COR-L47 (cell line): ENCODE measurements at places on chromosomes 2 and 18.
A peak's percentile ranks its signal among the peaks of the same experiment; 100 is the strongest.

- DNase-seq: no peak
Measured at GRCh38 chr2:48592067-48592466, 25.6 kb upstream of the GTF2A1L start.

DNA sequence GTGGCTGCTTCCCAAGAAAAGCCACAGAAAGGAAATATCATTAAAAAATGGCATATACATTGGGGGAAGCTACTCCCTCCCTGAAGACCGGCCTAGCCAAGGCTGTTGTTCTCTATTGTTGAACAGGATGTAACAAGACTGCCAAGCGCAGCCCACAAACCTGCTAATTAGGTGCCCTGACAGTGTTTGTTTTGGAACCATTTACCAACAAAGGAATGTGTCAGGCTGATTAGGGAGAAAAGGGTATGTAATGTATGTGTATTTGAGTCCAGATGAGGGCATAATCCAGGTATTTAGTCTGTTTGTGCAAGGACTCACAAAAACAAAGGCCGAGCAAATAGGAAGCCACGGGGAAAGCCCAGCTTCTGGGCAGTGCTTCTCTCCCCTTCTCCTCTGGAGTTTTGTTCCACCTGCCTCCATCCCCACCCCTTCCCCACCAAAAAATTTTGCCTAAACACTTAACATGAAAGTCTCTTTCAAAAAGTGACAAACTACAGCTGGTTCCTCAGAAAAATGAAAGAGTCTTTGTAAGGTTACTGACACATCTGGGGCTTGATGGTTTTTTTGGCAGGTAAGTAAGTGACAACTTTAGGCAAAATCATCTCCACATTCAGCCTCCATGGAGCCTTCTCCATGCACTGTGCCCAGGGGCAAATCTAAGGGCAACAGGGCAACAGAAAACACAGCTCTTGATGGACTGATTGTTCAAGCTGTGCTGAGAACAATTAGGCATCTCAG, 78.3 kb upstream of the FZD5 start:
- peak; percentile 94 for DNase-seq

GRCh38 chr2:26184555-26185303, 11.8 kb downstream of the GAREM2 start:
- DNase-seq: no peak

DNA sequence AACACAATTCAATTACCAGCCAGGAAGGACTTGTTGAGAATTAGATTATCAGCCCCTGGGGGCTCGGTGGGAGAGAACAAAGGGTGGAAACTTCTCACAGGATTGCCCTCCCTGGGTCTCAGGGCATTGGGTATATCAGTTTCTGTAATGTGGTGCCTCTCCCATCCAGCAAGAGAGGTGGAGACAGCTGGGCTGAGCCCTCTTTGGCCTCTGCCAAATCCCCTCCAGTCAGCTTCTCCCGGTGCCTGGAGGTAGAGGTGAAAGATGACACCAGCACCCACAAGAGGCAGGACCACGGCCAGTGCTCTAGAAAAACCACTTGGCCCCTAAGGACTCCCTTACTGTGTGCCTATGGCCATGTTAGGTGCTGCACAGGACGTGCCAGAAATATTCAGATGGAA, 179.7 kb downstream of the HAUS1 start:
- DNase-seq: no peak

DNA sequence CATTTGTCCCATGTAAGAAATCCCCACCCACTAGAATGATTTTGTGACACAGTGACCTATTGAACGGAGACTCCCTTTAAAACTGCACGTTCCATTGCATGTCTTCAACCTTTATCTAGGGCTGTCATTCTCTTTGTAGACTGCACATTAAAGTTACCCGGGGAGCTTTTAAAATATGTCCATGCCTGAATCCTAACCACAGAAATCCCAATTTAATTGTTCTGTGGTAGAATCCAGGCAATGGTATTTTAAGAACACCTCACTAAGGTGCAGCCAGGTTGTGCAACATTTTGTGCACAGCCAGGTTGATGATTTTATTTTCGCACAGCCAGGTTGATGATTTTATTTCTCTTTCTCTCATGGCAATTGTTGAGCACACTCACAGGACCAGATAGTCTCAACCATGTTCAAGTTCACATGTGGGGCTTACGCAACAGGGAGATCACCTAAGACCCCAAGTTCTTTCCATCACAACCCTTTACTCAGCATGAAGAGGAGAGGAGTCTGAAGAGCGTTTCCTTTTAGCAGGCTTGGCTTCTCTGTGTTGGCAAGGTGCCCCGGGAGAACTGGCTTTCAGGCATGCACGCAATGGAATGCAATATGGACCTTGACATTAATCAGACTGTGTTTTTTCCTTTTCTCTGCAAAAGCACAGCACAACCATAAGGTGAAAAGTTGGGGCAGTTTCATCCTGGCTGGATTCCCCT, 467.3 kb upstream of the ETAA1 start:
- DNase-seq: no peak

DNA sequence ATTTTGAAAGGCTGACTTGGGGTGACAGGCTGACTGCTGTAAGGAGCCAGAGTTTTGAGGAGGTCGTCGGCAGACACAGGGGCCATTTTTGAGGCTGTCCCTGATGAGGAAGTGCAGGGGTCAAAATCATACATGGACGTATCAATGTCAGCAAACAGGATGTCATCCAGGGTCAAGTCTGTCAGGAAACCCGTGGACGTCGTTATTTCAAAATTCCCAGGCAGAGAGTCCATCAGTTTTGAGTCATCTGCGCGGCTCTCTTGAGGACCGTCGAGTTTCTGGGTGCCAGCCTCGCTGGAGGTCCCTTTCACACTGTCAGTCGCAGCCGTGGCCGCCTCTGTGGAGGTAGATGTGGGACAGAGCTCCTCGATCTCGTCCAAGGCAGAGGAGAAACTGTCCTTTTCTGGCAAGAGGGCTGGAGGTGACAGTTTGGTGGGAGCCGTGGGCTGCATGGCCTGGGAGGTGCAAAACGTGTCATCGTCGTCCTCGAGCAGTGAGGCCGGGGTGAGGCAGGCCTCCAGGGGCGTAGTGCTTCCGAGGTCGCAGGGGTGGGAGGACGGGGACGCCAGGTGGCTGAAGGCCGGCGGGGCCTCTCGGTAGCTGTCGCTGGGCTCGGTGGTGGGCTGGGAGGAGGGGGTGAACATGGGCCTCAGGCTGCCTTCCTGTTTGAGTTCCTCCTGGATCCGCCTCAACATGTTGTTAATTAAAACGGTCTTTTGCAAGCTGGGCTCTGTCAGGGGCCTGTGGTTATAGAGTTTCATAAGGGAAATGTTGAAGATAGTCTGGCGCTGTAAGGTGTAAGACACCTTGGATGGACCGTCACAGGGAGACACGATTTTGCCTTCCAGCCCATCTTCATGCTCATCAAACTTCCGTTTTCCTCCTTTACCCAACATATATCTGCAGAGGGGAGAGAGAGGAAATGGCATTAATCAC, 17.5 kb downstream of the SERTAD2 start:
- DNase-seq: no peak

DNA sequence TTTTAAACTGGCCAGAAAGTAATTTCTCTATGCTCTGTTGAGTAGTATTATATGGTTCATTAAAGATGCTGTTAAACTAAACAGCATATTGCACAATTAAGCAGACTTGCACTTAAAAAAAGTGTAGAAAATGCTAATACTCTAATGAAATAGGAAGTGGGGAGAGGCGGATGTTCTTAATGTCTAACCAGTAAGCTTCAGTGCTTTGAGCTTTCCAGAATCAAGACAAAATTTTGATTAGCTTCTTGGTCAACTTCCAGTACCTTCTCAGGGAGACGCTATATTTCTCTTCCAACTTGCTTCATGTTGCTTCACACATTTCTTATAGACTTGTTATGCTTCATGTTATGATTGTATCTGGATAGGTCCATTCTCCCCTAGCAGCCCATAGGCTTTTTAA, 89.1 kb downstream of the MAP2 start:
- no peak for DNase-seq

GRCh38 chr18:39341129-39341528, 1775.5 kb upstream of the CELF4 start:
- peak; percentile 100 for DNase-seq

GRCh38 chr18:55910296-55910695, 322.3 kb upstream of the TCF4 start:
- DNase-seq: no peak

DNA sequence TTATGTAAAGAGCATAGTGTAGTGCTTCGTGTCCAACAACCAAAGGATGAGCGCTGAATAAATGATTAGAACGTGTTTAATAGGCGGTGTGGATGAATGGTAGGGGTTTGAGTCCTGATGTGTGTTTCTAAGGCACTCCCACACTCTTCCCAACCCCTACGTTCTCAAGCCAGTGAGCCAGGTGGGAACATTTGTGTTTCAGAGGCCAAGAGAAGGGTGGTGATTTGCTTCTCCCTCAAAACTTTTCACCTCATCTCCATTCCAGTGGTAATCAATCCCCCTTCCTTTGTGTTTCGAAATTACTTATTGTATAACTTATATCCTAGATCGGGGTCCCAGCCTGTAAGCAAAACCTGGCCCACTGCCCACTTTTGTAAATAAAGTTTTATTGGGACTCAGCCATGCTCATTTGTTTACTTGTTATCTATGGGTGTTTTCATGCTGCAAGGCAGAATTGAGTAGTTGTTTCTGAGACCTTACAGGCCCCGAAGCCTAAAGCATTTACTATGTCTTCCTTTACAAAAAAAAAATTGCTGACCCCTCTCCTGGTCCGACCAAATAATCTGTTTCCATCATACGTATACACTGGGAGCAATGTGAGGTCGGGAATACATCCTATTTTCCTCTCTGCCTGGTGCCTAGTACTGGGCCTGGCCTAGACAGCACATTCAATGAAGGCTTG, 150.8 kb upstream of the MYCN start:
- no peak for DNase-seq

- no peak for DNase-seq
Measured at GRCh38 chr2:61044636-61045035, 21.0 kb upstream of the SANBR start.

GRCh38 chr2:179513181-179513580, 248.5 kb upstream of the SESTD1 start:
- DNase-seq: no peak

DNA sequence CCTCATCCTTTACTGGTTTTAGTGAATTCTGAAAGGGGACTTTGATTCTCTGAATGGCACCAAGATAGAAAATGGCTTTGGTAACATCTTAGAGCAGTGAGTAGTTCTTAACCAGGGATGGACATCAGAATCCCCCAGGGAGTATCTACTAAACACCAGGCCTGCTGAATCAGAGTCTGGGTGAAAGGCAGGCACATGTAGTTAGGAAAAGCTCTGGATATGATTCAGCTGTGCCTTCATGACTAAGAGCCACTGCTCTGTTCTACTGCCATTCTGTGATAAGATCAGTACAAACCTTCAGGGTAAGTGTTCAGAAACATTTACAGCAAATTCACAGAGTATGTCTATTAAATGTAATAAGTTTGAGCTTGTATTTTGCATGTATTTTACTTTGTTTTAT, 46.2 kb upstream of the B3GNT2 start:
- DNase-seq: no peak

DNA sequence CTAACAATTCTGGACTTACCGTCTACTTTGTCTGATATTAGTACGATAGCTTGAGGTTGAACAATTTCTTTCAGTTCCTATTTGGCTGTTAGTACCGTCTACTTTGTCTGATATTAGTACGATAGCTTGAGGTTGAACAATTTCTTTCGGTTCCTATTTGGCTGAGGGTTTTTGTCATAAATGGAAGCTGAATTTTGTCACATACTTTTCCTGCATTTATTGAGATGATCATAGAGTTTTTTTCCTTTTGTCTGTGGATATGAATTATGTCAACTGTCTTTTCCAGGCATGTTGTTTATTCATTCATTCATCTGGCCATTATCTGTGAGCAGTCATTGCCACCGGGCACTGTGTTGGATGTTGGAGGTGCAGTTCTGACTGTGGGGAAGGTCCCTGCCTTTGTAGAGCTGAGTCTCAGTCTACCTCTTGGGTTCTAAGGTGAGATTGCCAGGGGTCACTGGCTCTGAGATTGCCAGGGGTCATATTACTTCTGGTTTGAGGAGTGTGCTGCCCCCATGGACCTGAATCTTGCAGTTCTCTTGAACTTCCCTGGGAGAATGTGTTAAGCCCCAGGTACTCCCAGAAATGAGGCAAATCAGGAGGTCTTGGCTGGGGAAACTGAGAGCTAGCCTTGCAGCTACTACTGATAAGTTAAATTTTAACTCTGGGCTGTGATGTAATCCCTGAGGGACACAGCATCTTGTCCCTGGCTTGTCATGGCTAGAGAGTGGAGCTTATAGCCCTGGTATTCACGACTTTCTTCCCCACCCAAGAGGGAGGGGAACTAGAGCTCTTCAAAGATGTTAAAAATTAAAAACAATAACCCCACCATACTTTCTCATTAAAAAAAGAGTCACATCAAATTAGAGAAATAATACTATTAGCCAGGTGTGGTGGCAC, 89.1 kb upstream of the MBOAT2 start:
- DNase-seq: no peak

DNA sequence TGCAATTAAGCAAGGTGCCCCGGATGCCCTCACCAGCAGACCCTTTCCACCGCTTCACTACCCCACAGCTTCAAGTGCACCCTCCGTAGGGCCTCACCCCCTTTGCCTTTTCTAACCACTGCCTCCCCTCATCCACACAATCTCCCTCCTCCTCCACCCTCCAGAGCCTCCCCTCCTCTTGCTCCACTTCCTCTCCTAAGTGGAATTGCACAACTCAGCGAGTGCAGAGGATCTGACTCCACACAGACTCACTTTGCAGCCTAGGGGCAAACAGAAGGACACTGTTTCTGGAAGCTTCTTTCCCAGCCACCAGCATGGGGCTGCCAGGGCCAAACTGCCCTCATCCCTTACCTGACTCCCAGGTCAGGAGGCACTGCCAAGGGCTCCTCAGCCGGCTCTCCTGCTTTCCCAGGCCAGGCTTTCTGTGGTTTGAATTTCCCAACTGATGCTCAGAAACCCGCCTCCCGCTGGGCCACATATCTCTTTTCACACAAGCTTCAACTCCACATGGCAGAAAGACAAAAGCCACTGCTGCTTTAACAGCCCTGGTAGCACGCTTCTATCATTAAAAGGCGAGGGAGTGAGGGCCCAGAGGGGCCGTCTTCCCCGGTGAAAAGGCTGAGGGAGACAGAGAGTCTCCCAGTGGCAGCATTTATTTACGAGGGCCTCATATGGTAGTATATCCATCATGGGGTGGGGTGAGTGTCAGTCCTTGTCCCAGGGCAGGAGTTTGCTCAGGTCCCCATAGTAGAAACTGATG, 74.7 kb upstream of the MGAT4A start:
- DNase-seq: peak; percentile 8

GRCh38 chr2:32342801-32343200, 14.0 kb upstream of the BIRC6 start:
- DNase-seq: no peak

GRCh38 chr2:20596193-20596972, 54.5 kb downstream of the HS1BP3 start:
- DNase-seq: no peak

- peak; percentile 61 for DNase-seq
Measured at GRCh38 chr2:47334356-47335136, 68.4 kb upstream of the MSH2 start.

DNA sequence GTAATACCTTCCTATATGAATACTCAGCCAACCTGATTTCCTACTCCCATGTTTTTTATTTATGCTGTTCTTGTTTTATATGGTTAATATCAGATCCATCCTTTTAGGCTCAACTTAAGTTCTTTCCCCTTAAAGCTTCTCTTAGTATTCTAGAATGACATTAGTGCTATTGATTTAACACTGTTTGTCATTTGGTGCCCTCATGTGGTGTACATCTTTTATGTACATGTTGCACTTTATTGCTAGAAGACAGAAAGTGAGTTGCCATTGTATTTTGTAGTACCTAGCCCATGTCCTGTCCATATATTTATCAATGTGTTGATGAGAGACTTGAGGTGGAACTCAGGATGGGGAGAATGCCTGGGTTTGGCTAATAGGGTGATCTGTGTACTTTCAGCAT, 2.5 kb downstream of the HTRA2 start:
- DNase-seq: no peak
